ENCODE measurements at places on chromosomes 16 and 17.

GRCh38 chr17:17813055-17813724, 23.6 kb downstream of the SREBF1 start:
- DNase-seq: no peak

GRCh38 chr16:87812200-87812656, 46.4 kb upstream of the KLHDC4 start:
- no peak for DNase-seq

- DNase-seq: no peak
Observed at GRCh38 chr16:780296-780695, 7.9 kb downstream of the RPUSD1 start.

GRCh38 chr17:5210091-5210490, 18.4 kb upstream of the ZNF594 start:
- no peak for DNase-seq

- no peak for DNase-seq
Observed at GRCh38 chr17:17039911-17040310, 2.3 kb upstream of the MPRIP start.

- DNase-seq: no peak
Observed at GRCh38 chr16:1156055-1156982, 3.4 kb downstream of the CACNA1H start.

- DNase-seq: no peak
Observed at GRCh38 chr17:58338454-58338840, 9.9 kb upstream of the TSPOAP1 start.

DNA sequence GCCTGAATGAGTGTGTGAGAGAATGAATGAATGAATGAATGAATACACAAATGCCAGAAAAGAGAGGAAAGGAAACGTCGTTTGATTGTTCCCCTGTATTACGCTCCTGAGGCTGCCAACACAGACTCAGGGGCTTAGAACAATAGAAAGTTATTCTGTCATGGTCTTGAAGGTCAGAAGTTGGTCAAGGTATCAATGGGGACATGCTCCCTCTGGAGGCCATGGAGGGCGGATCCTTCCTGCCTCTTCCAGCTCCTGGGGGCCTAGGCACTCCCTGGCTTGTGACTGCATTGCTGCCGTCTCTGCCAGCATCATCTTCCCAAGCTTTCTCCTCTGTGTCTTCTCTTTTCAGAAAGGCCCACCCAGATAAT, 1.5 kb upstream of the SLC38A8 start:
- peak; percentile 3 for DNase-seq
